ENCODE measurements at places on chromosomes 7 and 10.

- no peak for DNase-seq
These were observed 10.2 kb upstream of the SDHAF3 start for GRCh38 chr7:97107192-97107800.

GRCh38 chr7:84372155-84372621, 177.6 kb upstream of the SEMA3A start:
- no peak for DNase-seq

GRCh38 chr10:120727001-120727400, 124.2 kb upstream of the WDR11 start:
- DNase-seq: no peak

GRCh38 chr7:149196705-149197171, 1.4 kb downstream of the ZNF282 start:
- peak; percentile 39 for DNase-seq

DNA sequence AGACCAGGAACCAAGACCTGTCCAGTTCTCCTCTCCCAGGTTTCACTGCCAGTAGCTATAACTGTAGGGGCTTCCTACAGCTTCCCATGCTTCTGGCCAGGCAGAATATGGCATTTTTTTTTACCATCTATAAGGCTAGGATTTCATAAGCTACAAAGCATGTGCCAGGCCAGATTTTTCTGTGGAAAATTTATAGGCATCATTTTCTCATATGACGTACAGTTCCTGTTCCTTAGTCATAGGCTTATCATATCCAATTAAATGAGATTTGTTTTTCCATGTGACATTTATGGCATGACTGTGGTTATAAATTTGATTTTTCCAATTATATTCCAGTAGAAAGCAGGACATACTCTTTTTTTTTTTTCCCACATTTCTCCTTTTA, 208.6 kb upstream of the NPY start:
- DNase-seq: no peak

DNA sequence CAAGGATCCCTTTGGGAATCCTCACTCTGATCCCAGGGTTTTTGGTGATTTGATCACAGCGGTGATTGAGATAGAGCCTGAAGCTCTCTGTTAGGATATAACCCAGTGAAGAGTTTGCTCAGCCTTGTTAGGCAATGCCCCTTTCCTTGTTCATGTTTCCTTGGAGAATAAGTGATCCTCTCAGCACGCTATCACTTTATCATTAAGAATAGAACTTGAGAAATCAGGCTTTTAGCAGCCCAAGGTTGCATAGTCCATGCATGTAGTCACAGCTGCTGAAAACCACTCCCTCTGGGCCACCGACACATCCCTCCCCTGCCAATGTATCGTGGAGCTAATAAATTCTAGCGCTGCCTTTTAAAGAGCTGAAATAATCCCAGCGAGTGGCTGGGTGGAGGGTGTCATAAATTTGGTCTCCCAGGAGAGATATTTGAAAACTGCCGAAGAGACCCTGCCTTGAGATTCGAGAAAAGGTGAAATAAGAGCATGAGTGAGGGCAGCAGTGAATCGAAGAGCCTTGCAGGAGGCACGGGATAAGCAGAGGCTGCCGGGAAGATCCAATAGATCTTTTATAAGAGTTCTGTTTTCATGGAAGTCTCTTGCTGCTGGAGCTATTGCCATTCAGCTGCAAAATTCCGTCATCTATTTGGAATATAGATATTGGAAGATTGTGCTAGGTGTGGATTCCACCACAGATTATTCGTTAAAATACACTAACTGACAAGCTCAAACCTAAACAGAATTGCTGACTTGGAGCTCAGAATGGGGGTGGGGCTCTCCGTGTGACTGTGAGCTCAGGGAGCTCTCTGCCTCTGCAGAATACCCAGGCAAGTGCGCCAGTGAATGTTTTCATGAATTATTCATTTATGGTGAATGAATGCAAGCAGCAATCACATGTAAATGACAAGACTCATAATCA, 249.8 kb downstream of the TRIL start:
- DNase-seq: peak; percentile 37

DNA sequence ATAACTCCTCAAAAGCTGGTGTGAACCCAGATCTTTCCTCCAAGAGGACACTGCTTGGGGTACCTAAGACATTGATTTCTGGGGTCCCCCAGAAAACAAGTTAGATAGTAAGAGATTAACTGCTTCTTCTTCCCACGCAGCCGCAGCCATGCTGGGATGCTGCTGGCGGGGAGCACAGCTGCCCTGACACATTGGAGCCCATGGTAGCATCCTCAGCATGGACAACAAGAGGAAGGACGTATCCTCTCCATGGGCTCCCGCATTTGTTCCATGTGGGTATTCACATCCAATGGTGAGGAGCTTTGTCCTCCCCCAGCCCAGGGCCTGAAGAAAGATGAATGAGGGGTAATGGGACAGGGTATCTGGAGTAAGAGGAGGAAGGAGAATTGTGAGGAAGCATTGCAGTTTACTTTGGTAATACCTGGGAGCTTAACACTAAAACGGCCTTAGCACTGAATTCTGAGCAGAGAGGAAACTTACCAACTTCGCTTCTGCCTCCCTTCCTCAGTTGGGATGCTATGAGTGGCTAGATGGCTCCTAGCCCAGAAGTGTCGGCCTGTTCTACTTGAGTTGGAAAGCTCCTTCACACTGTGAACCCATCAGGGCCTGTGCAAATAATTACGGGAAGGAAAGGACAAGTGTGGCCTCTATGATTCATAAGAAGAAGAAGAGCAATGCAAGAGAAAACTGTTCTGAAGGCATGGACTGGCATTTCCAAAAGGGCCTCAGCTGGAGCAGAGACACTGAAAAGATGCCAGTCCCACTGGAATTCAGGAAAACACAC, 43.9 kb downstream of the C10orf120 start:
- DNase-seq: no peak

DNA sequence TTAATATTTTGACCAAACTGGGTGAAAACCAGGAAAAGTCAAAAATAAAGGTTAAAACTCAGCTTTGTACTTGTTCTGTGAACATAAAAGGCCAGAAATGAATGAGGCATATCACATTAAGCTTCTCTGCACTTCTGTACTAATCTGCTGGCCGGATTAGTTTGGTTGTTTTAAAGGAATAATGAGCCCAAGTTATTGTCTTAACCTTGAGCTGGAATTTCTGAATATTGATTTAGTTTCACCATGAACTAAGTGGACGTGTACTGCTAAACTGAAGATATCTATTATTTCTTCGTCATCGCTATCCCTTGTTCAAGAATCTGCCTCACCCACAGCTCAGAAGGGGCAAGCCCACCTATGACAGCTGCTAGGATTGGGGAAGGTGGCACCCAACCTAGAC, 101.1 kb upstream of the FRMD4A start:
- no peak for DNase-seq

DNA sequence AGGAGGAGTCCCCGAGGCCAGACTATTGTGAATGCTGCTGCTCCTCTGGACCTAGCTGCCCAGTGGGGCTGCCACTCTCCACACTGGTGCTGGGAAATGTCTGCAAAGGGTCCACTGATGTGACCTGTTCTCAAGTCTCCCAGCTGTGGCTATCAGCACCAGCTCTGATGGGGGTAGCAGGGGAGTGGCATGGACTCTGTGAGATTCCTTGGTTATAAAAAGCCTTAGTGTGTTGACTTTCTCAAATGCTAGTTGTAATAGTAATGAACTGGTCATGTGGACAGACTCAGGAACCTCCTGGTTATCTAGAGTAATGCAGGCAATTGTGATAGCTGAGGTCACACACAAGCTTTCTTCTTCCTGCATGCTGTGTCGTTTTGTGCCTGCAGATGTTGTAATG, 34.1 kb upstream of the ARMC3 start:
- DNase-seq: peak; percentile 55

- no peak for DNase-seq
These were observed 80.7 kb upstream of the PPP1R3C start for GRCh38 chr10:91713461-91714072.

- DNase-seq: no peak
These were observed 808 bp downstream of the C10orf71 start for GRCh38 chr10:49299816-49300139.

DNA sequence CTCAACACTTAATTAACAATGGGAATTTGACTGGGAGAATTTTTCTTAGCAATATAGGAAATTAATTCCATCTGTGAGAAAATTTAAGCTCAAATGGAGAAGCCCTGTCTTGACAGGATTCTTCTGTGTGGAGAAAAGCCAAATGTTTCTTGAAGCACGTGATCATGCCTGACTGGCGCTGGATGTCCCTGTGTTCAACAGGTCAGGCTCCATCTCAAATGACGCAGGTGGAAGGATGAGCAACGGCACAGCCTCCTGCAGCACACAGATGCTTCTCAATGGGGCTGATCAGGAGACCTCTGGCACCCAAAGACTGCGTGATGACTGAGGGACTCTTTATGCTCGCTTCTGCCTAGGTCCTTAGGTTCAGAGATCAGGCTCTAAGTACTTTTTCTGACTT, 143.8 kb downstream of the RSU1 start:
- no peak for DNase-seq

- no peak for DNase-seq
These were observed 284.2 kb upstream of the ZMIZ1 start for GRCh38 chr10:78784546-78784945.

- no peak for DNase-seq
These were observed 3.9 kb upstream of the PHYHIPL start for GRCh38 chr10:59172567-59172966.

DNA sequence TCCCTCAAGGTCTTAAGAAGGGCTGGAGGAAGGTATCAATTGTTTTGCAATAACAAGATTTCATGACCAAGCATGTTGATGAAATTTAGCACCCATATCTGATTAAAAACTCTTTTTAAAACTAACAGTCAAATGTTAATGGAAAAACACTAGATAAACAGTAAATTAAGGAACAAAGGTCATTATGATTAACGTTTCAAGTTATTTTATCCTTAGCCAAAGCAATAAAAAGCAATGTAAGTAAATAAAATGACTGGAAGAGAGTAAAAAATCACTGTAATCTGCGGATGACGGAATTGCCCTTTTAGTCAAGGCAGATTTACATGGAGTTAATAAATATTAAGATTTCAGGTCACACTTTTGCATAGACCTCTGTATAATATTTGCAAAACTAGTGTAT, 179.5 kb upstream of the KLF6 start:
- no peak for DNase-seq

- DNase-seq: no peak
These were observed 235.0 kb upstream of the PTN start for GRCh38 chr7:137578541-137578940.

- DNase-seq: no peak
These were observed 316.0 kb upstream of the AOAH start for GRCh38 chr7:37040330-37040729.

GRCh38 chr7:134660961-134661376, 14.3 kb downstream of the BPGM start:
- DNase-seq: no peak

GRCh38 chr7:25381818-25382589, 153.7 kb upstream of the NPVF start:
- no peak for DNase-seq

DNA sequence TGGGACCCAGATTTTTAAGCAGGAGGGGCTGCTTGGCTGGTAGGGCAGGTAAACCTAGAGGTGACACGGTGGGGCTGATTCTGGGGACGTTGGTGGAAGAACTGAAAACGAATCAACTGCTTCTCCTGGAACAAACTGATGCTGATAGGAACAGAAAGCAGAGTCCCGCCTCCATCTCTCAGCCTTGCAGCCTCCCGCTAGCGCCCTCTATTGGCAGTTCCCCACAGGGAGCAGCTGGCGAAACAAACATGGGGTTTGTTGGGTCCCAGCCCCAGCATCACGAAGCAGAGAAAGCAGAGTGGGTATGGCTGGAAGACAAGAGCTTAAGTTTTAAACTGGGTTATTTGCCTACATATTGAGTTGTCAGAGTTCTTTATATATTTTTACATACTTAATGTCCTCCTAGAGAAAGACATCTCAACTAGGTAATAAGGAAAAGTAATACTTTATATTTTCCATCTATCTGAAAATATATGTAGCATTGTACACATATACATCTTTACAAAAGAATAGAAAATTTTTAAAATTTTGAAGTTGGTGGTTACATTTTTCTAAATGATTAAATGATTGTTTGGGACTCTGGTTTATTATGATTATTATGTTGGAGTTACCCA, 42.3 kb upstream of the FOXI2 start:
- DNase-seq: peak; percentile 57

GRCh38 chr7:22853674-22854157, 31.1 kb upstream of the TOMM7 start:
- no peak for DNase-seq

DNA sequence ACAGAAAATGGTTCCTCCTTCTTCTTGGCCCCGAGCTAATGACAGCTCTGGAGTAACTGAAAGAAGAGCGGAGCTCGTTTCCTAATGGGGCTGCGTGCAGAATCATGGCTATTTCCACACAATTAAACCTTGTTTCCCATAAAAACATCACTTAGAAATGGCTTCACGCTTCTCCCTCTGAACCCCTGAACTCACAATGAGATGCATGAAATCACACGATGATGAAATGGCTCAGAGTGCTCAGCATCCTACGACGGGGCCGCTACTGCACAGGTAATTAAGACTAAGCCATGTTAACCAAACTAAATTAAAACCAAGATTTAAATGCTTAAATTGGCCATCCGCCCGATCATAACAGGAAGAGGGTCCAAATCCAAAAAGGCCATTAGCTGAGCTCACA, 80.0 kb upstream of the DNAAF5 start:
- no peak for DNase-seq

DNA sequence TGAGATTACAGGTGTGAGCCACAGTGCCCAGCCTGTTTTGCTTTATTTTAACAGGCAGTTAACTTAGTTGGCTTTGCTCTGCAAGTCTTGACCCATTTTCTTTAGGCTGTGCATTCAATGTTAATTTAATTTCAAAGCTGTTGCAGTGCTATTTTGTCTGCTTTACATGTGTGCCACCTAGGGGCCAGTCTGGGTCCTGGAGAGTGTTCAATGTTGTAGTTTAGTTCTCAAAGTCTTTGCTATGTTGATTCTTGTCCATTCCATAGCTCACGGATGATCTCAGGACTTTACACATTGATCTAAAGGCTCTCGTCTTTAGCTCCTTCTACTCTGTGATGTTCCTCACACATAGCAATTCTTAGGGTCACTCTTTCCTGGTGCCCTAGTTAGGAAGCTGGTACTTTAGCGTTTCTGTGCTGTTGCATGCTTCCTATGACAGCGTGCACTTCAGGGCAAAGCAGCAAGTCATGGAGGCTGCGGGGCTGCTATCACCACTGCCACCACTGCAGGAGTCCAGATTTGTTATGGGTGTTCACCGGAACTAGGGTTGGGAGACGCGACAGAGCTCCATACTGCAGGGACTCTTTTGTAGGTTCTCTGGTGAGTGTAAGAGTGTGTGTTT, 16.4 kb upstream of the ABCA13 start:
- peak; percentile 72 for DNase-seq

DNA sequence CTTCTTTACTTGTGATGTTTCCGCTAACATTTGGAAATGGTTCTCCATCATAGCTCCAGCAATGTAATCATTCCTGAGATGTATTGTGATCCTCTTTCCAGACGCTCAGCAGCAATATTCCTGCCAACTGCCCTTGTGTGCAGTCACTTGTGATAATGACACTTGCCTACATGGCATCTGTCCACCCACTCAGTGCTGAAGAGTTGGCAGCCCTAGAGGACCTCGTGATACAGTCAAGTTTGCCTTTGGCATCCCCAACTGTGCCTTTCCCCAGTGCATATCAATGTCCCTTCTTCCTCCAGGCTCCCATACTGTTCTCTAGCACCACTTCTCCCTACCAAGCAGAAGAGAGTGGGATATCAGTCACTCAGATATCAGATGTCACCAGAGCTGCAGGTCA, 64.9 kb downstream of the MYOF start:
- no peak for DNase-seq

- DNase-seq: no peak
These were observed 17.5 kb upstream of the ANLN start for GRCh38 chr7:36372156-36372555.
